ENCODE measurements at places on chromosomes 13 and 19.

DNA sequence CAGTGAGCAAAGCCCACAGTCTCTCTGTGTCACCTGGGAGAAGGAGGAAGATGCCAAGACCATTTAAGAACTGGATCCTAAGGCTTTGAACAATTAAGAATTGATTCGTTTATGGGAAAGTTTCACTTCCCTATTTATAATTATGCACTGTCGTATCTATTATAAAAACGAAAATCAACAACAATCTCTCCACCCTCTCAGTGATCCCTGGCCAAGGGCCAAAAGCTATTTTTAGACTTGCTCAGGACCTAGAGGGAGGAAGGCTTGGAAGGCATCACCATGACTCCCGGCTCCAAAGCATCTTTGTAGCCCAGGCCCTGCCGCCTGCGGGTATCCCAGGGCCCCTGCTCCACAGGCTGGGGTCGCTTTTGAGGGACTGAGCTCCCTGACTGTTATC is 1.3 kb downstream of the RHPN2 start:
- peak; percentile 37 for DNase-seq

DNA sequence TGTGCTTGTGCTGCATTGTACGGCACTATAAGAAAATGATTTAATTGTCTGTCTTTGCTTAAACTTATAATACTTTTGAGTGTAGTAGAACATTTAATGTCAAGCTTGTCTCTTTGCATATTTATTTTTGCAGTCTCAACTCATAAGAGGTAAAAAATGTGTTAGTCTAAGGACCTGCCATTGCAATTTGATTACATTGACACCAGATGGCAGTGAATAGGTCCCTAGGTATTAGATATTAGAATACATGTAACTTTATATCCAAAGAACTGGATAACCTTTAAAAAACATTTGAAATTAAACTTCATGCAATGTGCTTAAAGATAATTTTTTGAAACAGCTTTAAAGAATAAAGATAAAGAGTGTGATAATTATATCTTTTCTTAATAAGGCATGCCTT is 1421.3 kb downstream of the OLFM4 start:
- no peak for DNase-seq

- no peak for DNase-seq
These were observed 18.2 kb downstream of the FGF9 start for GRCh38 chr13:21689097-21689496.

- DNase-seq, result no peak
These were observed 14.2 kb upstream of the LENG8 start for GRCh38 chr19:54434873-54435214.

DNA sequence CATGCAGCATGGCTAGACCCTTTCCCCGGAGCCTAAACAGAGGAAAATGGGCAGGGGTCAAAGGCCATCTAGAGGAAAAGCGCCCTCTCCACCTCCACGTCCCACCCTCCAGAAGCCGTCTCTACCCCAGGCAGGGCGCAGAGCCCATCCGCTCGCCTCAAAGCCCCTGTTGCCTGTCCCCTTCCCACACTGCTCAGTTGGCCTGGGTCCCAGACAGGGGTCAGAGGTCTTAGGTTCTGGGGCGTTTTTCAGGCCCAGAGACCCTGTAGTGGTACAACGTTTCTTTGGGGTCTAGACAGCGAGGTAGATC is 285 bp downstream of the TMEM143 start:
- DNase-seq, result no peak

DNA sequence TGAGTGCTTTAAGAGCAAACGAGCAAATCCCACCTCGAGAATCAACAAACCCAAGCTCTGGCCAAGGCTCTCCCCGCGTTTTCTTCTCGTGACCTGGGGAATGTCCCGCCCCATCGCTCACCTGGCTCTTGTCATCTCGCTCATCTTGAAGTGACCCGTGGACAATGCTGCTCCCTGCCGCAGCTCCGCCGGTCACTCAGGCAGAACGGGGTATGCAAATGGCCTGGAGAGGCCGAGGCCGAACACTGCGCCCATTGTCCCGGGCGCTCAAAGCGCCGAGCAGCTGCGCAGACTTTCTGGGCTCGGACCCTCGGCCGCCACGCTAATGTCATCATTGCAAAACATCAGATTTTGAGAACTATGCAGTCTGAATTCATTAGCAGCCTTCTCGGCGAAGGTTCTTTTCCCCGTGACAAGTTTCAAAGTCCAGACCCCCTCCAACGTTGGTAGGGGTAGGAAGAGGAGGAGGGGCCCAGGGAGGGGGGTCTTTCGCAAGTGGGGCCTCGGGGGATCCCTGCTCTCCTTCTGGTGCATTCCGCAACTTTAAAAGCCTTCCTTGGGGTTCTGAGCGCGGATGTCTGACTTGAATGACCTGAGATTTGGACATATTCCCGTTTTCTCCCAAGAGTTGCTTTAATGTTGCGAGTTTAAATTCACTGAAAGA is 39.7 kb downstream of the SOX1 start:
- no peak for DNase-seq

GRCh38 chr13:59358014-59358413 is 805.7 kb downstream of the DIAPH3 start:
- DNase-seq, result no peak

DNA sequence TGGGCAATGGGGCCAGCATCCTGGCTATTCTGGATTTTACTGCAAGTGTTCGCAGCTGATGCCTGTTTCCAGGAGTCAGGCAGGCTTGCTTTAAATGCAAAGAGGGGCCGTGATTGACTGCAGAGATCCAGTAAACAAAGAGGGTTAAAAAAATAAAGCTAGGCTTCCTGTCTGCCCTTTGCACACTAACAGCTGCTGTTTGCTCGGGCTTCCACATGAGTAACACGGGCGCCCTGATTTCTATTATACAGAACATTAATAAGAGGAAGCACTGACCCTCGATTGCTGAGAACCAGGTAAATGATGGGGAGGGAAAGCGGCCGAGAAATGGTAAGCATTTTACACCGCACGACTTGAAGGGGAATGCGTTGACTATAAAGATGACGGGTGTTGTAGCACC is 254.2 kb upstream of the ZNF507 start:
- DNase-seq, result no peak

DNA sequence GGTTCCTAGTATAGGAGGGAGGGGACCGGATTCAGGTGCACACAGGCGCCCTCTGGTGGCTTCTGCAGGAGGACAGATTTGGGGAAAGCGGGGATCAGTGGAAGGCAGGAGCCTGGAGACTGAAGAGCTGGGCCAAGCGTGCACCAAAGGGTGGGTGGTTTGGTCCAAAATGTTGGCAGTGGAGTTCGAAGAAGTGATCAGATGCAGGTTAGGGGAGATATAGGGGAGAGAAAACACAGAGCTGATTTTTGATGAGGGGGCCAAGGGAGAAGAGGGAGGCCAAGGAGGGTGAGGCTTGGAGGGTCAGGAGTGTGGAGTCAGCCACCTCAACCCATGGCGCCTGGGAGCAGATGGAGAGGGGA is 6.8 kb upstream of the CARM1 start:
- DNase-seq, result peak; percentile 81

- no peak for DNase-seq
These were observed 60.8 kb downstream of the CCNA1 start for GRCh38 chr13:36493046-36493445.

DNA sequence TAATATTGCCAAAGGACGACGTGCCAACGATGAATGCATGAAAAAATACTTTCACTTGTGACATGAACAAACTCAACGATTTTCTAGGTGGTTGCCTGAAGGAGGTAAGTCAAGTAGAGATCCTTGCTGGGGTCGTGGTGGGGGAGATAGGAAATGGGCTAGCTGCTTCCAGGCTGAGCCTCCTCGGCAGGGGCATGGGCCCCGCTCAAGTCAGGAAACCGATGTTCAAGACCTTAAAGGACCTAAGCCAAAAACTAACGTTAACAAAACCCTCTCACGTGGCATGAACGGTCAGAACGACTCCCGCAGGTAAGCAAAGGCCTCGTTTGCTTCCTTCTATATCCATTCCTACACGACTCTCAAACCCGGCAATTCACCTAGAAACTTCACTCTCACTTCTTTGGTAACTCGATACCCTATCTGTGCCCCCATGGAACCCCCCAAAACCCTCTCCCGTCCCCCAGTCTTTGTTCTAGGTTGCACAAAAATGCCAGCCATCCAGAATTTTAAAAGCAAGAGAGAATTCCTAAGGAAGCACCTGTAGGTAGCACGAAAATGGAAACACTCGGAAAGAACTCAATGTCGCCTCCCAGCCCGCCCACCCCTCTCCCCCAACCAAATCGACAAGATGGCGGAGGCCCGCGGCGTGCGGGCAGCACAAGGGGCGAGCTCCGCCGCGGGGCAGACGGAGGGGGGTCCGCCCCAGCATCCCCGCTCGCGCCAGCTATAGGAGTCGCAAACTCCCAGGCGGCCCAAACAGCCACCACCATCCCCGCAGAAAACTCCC is 13.6 kb downstream of the ACP4 start:
- no peak for DNase-seq

- DNase-seq, result peak; percentile 19
These were observed 106.9 kb upstream of the UBL3 start for GRCh38 chr13:29957320-29957719.

- peak; percentile 47 for DNase-seq
These were observed 12.7 kb downstream of the EHD2 start for GRCh38 chr19:47725759-47726401.

DNA sequence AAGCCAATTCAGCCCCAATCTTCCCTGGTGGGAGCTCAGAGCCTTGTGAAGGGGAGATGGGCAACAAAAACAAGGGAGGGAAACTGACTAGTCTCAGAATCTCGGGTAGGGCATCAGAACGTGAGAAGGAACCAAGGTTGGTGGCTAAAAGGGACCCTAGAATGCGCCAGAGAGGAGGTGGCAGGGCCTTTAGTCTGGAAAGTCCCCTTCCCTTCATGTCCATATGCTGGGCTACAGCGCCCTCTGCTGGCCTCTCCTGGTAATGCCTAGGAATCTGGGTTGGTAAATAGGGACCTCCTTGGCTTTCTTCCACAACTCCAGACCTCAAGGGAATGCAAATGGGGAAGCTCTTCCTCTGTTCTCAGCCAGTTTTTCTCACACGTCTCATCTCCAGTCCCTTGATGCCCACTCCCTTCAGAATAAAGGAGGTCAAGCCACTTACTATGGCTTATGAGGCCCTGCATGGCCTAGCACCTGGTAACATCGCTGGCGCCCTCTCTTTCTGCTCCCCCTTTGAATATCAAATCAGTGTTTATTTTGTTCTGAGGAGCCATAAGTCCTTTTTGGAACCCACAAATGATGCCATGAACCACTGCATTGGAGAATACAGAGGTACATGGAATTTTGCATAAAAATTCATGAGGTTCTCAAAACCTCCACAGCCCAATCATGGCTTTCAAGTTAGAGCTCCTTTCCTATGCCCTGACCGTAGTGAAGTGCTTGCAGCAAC is 1.4 kb upstream of the CCDC97 start:
- DNase-seq, result peak; percentile 52

DNA sequence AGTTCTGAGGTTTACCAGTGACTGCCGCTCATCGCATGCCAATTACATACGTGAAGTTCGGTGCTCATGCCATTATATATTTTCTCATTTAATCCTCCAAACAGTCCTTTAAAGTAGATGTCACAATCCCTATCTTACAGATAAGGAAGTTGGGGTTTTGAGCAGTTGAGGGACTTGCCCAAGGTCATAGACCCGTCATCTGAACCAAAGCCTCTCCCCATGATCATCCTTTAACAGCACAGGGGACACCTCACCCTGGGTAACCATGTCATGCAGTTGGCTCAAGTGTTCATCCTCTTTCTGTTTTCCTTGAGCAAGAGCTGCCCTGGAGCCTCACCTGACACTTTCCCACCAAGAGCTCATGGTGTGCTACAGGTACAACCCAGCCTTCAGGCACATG is 69.1 kb downstream of the HSPH1 start:
- DNase-seq, result no peak

DNA sequence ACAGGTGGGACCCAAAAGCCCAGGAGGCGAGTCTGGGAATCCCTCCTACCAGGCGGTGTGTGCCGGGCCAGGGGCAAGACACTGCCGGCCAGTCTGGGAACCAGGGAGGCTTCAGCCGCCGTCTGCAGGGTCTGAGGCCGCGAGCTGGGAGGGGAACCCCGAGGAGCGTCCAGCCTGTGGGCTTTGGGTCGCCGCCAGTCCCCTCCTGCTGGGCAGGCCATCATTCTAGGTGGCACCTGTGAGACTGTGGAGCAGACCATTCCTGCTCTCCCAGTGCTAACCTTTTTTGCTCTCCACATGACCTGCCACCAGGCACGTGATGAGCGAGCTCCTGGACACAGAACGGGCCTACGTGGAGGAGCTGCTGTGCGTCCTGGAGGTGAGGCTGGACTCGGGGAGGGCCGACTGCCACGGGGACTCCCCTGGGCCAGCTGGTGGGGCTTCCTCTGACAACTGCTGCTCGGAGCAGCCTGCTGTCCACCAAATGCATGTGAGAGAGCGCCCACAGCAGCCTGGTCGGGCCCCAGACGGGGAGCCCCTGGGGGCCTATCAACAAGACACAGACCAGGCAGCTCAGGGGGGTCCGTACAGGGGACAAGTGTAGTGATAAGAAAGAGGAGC is 24.6 kb upstream of the F7 start:
- no peak for DNase-seq

DNA sequence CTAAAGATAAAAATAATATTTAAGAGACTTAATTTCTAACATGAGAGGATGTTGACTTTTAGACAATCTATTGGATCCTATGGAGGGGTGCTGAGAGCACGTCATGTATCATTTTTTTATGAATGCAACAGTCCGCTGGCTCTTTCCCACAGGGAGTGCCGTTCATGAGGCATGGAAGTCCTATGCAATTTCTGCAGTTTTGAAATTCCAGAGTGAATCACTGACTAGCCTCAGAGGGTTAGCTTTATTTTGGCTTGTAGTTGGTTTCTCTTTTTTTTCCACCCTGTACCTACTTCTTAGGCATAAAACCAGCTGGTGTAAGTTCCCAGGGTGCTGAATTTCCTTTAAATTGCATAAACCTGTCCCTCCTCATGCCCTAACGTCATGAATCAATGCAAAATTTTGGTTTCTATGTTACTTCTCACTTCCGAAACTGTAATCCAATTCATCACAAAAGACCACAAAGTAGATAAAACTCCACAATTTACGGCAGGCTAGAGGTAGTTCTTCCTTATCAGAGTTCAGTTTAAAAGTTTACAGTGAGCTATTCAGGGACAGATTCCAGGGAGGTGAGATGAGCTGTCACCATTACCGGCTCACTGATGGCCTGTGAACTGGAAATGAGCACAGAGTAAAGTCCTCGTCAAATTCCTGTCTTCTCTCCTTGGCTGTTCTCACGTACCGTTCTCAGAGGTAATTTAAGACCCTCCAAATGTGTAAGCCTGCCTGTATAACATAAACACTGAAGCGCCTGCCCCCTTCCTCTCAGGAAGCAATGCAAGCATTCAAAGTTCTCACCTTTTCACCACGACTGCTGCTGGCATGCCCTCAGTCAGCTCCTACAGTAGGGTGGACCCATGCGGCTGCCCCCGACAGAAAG is 216.6 kb upstream of the SLC10A2 start:
- DNase-seq, result no peak
